ENCODE measurements at places on chromosomes 13 and 19.

- no peak for DNase-seq
Observed at GRCh38 chr19:48661711-48662090, 11.1 kb downstream of the NTN5 start.

- peak; percentile 29 for DNase-seq
Observed at GRCh38 chr19:9862938-9863337, 27.8 kb downstream of the PIN1 start.

GRCh38 chr13:41811588-41812021, 149.3 kb downstream of the VWA8 start:
- DNase-seq: no peak

DNA sequence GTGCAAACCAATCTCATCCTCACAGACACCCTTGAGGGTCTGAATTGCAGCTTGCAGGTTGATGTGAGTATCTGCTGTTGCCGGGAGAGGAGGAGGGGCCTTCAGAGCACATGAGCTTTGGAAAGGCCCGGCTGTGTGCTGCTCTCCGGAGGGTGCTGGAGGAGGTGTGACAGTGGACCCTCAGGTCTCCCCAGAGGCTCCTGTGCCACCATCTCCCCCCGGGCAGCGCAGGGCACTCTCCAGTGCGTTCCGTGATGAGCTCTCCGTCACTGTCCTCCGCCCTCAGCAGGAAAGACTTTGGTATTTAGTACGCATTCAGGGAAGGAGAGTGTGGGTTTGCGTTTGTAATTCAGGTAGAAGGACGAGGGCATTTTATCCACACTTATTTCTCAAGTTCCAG, 20.0 kb downstream of the LAMP1 start:
- DNase-seq: no peak

DNA sequence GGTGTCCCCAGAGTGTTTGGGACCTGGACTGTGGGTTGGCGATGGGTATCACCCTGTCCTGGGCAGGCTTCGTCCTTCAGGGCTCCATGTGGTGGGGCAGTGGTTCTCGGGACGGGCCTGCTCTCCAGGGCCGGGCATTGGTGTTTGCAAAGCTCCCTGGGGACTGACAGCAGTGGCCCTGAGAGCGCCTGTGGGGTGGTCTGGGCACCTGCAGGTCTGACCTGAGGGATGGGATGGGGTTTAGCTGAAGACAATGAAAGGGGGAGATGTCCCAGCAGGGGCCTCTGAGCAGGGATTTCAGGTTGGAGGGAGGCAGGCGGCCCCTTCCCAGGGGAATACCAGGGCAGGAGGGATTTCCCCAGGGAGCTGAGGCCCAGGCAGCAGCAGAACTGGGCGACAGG, 68.3 kb upstream of the MCF2L start:
- no peak for DNase-seq

- DNase-seq: no peak
Observed at GRCh38 chr19:21617740-21618339, 112.4 kb downstream of the ZNF429 start.

GRCh38 chr13:91904597-91904996, 506.2 kb downstream of the GPC5 start:
- no peak for DNase-seq

DNA sequence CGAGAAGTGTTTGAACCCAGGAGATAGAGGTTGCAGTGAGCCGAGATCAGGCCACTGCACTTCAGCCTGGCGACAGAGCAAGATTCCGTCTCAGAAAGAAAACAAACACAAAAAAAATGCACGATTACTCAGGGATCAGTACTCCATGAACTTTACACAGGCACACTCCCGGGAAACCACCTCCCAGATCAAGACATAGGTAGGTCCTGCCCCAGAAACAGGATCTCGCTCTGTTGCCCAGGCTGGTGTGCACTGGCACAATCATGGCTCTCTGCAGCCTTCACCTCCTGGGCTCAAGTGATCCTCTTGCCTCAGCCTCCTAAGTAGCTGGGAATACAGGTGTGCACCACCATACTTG, 11.2 kb downstream of the VASP start:
- DNase-seq: no peak

GRCh38 chr19:48469289-48469881, at the start of gene CYTH2:
Gene CYTH2, plus strand, starts transcription at chr19:48469369. Its CDS starts 139 bp downstream, at chr19:48469508.
- peak; percentile 58 for DNase-seq

DNA sequence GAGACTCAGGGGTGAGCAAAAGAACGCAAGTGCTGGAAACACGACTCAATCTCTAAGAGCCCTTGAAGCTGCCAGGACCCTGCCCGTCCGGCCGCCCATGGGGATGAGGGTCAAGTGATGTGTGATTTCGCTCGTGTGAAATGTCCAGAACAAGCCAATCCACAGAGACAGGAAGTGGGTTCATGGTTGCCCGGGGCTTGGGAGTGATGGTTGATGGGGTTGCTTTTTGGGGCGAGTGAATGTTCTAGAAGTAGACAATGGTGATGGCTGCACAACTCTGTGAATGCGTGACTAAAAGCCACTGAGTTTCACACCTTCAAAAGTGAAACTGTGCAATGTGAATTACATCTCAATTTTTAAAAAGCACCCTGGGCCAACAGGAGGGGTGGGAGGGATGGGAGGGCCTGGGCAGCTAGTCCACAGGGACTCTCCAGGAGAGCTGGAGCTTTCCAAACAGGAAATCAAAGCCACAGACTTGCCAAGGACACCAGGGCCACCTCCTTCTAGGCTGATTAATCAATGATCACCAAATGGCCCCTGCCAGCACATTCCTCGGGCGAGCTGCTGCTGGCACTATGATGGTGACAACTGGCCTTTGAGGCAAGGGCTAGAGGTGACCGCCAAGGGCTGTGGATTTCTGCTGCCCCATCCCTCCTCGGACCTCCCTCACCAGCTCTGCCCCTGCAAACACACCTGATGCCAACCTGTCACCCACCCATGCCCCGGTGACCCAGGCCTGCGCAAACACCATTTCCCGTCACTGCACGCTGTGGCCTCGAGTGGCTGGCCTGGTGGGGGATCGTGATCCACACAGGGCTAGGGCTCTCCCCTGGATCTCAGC, 14.0 kb downstream of the DPP9 start:
- no peak for DNase-seq

- DNase-seq: no peak
Observed at GRCh38 chr13:91652404-91653301, 254.2 kb downstream of the GPC5 start.

- no peak for DNase-seq
Observed at GRCh38 chr13:88217883-88218282, 546.7 kb downstream of the SLITRK5 start.

GRCh38 chr19:42184401-42184861, 33.0 kb downstream of the DEDD2 start:
- DNase-seq: peak; percentile 61

DNA sequence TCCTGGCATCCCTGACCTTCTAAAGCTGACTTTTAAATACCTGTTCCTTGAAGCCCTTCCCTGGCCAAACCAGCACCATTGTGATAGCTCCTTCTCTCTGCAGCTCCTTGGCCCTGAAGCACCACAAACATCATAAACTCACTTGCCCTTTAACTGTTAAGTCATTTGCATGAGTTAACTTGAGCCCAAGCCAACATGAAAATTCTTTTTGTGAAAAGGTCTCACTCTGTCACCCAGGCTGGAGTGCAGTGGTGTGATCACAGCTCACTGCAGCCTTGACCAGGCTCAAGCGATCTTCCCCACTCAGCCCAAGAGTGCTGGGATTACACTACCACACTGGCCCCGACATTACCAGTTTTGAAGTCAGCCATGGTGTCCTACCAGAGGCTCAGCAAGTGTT, 87.8 kb downstream of the ZIC5 start:
- no peak for DNase-seq

DNA sequence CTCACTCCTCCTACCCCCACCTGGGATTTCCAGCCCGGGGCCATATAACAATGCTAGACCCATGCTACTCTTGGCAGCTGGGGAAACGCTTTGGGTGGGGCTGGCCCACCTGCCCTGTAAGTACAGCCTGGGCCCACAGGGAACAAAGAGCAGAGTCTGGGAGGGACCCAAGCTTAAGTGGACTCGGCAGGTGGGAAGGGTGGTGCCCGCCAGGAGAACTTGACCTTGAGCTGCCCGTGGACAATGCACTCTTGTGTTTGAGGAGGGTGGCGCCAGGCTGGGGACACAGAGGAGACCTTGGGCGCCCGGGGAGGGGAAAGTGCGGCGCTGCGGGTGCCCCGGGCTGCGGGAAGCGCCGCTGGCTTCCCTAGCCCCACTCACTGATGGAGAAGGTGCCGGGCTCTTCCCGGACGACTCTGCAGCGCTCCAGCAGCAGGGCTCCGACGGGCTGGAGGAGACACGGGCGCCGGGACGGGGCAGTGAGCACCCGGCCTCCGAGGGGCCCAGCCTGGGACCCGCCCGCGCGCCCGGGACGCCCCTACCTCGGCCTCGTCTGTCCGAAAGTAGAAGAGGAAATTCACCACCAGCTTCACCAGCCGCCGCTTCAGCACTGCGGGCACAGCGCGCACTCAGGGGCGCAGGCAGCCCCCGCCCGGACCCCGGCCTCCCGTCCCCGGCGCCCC, 607 bp downstream of the PLEKHJ1 start:
- DNase-seq: peak; percentile 29

GRCh38 chr19:2330632-2331284, 2.3 kb downstream of the SPPL2B start:
- DNase-seq: no peak

- DNase-seq: no peak
Observed at GRCh38 chr13:113152691-113152983, 5.8 kb upstream of the PROZ start.

DNA sequence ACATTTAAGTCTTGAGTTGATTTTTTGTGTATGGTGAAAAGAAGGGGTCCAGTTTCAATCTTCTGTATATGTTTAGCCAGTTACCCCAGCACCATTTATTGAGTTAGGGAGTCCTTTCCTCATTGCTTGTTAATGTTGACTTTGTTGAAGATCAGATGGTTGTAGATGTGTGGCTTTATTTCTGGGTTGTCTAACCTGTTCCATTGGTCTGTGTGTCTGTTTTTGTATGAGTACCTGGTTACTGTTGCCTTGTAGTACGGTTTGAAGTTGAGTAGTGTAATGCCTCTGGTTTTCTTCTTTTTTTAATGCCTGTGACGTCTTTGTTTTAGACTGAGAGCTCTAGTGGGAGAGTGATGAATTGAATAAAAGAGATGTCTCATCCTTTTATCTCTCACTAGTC, 83.2 kb downstream of the NBEA start:
- DNase-seq: no peak

GRCh38 chr19:15588265-15588664, 26.8 kb upstream of the CYP4F8 start:
- no peak for DNase-seq

- no peak for DNase-seq
Observed at GRCh38 chr13:19266979-19267378, 85.4 kb upstream of the TUBA3C start.

DNA sequence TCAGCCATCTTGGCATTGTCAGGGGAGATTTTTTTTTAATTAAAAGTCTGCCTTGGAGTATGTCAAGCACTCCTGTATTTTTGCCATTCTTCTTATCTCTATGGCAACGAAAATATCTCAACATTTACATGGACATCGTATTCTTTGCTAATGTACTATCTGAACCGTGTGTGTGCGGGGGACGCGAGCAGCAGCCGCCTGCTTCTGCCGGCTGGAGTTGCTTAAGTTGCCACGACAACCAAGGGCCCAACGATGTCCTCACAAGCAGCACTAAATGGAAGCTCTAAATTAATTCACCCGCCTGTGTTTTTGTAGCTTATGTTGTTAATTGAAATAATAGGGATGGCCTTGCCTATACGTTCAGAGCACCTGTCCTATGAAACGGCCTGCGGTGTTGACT, 309.5 kb downstream of the TEX29 start:
- DNase-seq: no peak

- no peak for DNase-seq
Observed at GRCh38 chr13:63625869-63626268, 2210.2 kb upstream of the PCDH20 start.

DNA sequence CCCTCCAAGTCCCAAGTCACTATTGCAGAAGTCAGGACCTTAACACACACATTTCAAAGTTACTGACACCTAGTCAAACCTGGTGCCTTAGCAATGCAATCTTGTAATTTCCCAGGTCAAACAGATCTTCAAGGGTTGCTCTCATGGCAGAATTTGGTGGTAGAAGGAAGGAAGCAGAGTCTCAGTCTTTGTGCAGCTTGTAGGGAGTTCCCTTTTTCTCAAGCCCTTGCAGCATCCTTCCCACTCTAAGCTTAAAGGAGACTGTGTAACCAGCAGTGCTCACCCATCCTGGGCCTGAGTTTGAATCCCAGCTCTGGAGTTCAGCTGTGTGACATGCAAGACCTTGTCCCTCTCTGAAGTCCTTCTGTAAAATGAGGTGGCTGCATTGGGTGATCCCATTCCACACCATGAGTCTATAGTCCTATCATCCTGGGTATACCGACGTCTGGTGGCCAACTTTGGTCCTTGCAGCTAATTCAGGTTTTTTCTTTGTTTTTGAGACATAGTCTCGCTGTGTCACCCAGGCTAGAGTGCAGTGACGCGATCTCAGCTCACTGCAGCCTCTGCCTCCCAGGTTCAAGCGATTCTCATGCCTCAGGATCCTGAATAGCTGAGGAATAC, 9.8 kb downstream of the SIGLEC10 start:
- DNase-seq: peak; percentile 37

- peak; percentile 58 for DNase-seq
Observed at GRCh38 chr13:21478881-21479808, 20.0 kb upstream of the ZDHHC20 start.

DNA sequence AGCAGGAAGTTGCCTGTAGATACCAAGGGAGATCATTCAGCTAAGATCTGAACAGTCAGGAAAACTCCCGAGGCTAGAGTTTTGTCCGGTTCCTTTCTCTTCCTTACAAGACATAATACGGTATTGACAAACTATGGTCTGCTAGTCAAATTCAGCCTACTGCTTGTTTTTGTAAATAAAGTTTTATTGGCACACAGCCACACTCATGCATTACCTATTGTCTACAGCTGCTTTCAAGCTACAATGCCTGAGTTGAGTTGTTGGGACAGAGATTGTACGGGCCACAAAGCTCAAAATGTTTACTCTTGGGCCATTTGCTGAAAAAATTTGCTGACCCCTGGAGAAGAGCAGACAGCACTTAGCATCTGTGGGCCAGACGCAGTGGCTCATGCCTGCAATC, 2.5 kb downstream of the SLC1A6 start:
- DNase-seq: no peak

- DNase-seq: no peak
Observed at GRCh38 chr13:47459512-47459911, 541.6 kb downstream of the SUCLA2 start.

- DNase-seq: no peak
Observed at GRCh38 chr13:67769987-67770341, 539.8 kb upstream of the PCDH9 start.

DNA sequence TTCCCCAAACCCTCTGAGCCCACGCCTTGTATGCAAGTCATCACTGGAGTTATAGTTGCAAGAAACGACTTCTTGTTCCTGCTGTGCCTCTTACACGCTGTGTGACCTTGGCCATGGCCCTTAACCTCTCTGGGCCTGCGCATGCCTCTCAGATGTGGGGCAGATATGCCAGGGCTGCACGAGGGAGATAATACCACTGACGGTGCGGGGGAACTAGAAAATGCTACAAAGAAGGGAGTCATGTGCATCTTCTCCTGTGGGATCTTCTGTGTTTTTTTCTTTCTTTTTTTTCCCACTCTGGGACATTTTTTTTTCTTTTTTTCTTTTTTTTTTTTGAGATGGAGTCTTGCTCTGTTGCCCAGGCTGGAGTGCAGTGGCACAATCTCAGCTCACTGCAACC, 4.3 kb upstream of the SAMD1 start:
- no peak for DNase-seq
